Endothelial cell (in vitro differentiated cells): ENCODE measurements at places on chromosomes 7 and 10. TPM values are rescaled to one million over a fixed set of nuclear protein-coding genes. Genes with fewer than 3 reads are reported as not detected.

DNA sequence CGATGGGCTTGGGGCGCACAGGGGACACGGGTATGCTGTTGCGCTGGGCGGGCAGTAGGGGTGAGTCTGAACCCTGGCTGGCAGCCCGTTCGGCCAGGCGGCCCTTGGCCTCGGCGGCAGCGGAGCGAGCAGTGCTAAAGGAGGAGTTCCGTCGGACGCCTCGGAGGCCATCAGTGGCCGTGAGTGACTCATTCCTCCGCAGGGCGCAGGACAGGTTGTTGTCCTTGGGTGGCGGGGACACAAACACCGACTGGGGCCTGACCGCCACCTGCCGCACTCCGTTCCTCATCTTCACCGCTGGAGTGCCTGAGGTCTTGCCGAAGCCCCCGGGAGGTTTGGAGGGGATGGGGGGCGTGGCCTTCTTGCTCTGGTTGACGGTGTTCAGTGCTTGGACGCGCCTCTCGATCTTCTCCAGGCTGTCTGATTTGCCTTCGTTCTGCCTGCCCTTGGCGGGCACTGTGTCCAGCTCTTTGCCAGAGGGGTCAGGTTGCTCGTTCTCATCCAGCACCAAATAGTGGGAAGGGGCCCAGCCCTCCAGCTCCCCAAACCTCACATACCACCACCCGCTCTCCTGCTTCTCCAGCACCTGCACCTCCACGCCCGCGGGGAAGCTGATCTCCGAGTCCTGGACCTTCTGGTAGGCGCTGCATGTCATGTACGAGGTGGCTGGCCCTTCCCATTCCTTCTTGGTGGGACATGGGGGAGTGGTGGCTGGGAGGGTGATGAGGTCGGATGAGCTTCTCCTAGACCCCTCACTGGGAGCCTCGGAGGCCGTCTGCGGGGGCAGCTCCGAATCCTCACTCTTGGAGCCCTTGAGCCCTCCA lies 108.7 kb downstream of the NEURL1 start:
- H3K4me1 ChIP-seq = peaks cover 2% of the 10 kb centered on the region
- DNase-seq = no peak
- H3K27ac ChIP-seq = no peak overlapping the region

- peaks cover 20% of the 10 kb centered on the region for H3K36me3 ChIP-seq
- peaks cover 42% of the 10 kb centered on the region for H3K4me1 ChIP-seq
- H3K27me3 ChIP-seq = peaks cover 7% of the 10 kb centered on the region
- no peak overlapping the region for H3K27ac ChIP-seq
- H3K4me3 ChIP-seq = no peak overlapping the region
Measured at GRCh38 chr10:95789902-95790301, 33.9 kb downstream of the ENTPD1 start.

DNA sequence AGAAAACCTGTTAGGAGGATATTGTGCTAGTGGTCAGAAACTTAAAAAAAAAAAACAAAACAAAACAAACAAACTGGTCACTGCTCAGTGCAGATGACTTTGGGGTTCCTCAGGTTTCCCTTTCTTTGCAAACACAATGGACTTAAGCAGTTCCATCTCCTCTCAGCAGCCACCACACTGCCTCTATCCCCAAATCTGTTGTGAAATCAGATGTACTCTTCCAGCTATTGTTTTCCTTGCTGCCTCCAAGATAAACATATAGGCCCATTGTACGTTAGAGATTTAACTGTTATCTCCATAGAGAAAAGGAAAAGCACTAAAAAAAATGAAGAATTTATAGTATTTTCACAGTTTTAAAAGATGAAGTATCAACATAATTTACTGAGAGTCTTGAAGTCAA lies 147.1 kb downstream of the MPP7 start:
- H3K27ac ChIP-seq = peak overlapping the region; percentile 96
- no peak for DNase-seq
- no peaks in the 10 kb centered on the region for H3K36me3 ChIP-seq
- H3K4me1 ChIP-seq = peaks cover 49% of the 10 kb centered on the region
- no peaks in the 10 kb centered on the region for H3K27me3 ChIP-seq
- no peak overlapping the region for H3K4me3 ChIP-seq

DNA sequence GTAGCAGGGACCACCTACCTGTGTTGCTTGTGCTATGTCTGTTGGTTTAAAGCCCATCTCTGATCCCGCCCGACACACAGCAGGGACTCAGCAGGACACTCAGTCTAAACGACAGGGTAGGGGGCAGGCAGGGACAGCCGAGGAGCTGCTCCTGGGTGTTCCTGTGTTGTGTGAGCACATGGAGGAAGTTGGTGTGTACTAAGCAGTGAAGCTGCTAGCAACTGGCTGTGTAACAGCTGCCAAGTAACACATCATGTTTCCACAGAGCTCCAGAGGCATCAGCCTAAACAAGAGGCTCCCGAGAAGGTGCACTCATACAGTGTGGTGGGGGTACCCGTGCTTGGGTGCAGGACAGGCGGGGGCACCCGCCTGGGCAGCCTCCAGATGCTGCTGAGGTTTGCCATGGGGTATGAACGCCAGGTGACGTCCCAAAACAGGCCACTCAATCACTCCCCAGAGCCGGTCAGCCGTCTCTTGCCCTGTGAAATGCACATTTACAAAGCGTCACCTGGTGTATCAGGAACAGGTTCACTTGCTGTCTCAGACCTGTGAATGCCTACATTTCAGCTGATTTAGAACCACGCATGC lies 59.6 kb downstream of the PTPRN2 start:
- H3K4me3 ChIP-seq = no peak overlapping the region
- DNase-seq = no peak

The SPDYE9 gene
- total RNA-seq = 0.13 TPM

The NKX2-3 gene
- total RNA-seq = 0.82 TPM
